Progenitor cell of endocrine pancreas (in vitro differentiated cells): ENCODE measurements at places on chromosomes 3 and 15.

DNA sequence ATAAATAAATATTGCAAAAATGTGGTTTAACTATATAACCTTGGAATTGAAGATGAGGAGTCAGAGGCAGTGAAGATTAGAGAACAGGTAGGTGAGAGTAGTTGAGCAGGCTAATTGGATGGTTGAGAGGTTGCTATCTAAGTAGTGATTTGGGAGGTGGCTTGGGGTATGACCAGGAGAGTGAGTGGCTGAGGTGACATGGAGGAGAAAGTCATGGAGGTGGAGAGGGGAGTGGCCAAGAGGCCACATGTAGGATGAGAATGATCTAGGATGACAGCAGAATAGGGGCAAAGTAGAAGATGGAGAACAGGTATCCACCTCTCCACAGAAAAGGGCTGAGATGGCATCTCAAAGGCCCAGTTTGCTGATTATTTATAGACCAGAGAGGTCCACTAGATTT is 10.5 kb upstream of the RLBP1 start:
- no peak for DNase-seq

GRCh38 chr3:27449530-27450150 is 34.5 kb downstream of the SLC4A7 start:
- DNase-seq = no peak

DNA sequence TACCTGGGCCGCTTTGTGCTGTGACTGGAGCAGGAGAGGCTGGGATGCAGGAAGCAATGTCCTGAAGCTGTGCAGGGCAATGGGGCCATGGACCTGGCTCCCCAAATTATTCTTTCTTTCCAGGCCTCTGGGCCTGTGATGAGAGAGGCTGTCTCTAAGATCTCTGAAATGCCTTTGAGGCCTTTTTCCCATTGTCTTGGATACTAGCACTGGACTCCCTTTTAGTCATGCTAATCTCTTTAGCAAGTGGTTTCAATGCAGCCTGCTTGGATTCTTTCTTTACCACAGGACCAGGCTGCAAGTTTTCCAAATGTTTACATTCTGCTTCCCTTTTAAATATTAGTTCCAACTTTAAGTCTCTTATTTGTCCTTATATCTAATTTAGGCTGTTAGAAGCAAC is 64.8 kb upstream of the SGO1 start:
- no peak for DNase-seq

DNA sequence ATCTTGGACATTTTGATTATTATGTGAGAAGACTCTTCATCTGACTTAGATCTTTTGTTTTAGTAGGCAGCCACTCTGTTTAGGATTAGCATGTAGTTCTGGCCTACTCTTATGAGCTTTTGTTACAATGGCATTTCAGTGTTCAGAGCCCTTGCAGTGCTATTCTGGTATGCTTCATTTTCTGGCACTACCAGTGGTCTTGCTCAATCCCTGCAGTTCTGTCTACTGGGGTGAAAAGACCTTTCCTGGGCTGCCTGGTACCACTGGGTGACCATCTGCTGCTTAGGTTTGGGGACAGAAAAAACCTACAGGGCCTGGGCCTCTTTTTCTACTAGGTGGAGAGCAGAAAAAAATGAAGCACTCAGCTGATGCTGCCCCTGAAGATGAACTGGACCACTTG is 42.5 kb downstream of the IL16 start:
- no peak for DNase-seq
